CD4-positive, alpha-beta T cell treated with Interleukin-15 for 4 hours (primary cell): ENCODE measurements at places on chromosomes 7 and 10.
A peak's percentile ranks its signal among the peaks of the same experiment; 100 is the strongest.

- no peak for DNase-seq
Observed at GRCh38 chr7:100865938-100866728, 1.1 kb upstream of the TRIP6 start.

- DNase-seq, result no peak
Observed at GRCh38 chr7:118352867-118353453, 128.5 kb downstream of the ANKRD7 start.

- no peak for DNase-seq
Observed at GRCh38 chr7:16657656-16658279, 11.8 kb downstream of the BZW2 start.

DNA sequence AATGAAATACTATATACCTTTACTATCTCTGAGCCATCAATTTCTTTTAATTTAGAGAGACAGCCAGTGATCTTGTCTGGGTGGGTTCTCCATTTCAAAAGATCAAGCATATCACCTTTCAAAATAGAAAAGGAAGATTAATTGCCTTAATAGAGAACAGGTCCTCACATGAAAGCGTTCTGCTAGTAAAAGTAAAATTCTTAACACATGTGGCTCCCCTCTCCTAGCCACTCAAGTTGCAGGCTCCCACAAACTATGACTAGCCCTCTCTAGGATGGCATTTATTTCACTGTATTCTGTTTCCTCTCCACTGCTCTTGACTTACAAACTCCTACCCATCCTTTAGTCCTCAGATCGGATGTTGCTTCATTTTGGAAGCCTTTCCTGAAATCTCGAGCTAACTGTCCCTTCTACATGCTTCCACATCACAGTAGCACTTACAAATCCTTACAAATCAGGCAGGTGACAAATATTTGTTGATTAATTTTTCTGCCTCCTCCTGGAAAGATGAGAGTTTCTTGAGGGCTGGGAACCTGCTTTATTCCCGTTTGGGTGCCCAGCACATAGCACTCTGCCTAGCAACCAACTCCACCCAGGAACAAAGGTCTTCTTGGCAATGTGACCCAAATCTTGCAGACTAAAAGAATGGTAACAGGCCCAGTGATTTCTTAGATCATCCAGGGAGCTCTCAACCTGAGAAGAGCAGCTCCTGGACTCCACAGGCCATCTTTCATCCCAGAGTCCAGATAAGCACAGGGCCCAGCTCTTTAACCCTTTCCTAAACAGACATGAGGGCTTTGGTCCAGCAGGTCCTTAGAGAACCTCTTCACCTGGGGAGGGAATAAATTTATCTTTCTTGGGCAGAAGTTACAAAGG, 310.4 kb upstream of the IMMP2L start:
- DNase-seq, result no peak

DNA sequence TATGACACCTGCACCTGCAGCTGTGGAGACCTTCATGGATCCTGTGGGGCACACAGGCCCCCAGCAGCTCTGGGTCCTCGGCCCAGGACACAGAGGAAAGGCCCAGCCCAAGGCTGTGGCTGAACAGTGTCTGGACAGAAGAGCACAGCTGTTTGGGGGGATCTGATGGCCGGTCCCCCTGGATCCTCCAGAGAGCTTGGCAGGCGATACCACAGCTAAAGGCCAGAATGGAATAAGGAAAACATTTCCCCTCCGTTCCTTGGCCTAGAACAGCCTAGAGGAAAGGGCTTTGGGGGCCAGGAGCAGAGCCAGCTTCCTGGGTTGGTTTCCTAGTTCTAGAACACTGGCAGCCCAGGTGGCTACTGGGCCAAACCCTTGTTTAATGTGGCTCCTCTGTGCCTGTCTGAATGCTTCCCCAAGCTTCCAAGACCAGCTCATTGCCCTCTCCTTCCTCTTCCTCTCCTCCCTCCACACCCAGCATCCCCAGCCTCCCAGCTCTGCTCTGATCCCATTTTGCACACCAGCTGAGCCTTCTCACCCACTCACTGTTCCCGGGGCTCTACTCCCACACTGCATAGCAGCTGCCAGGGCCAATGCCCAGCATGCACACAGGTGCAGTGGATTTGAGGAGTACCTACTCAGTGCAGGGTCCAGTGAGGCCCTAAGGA, 46.9 kb downstream of the GPAM start:
- DNase-seq, result no peak

GRCh38 chr7:71286336-71286735, 154.4 kb downstream of the GALNT17 start:
- no peak for DNase-seq

DNA sequence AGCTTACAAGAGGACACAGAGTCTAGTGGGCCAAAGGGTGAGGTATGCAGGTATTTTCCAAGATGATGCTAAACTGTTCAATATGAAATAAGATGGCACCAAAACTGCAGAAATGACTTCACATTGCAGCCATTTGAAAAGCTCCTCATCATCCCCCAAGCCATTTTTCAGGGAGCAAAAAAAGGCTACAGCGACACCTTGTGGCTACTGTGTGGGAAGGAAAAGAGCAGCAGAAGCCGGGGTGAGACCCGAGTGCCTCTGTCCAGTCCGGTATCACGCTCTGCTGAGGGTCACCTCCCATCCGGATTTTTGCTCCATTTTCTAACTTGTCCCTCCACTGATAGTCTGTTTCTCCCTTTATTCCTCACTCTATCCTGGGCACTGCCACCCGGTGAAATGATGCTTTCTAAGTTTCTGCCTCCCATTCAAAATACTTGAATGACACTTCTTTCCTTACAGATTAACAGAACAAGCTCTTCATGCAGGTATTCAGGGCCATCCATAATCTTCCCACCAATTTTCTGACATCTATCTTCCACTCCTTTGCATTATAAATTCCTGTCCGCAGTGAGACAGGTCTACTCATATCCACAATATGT, 220.2 kb downstream of the DGKI start:
- peak; percentile 23 for DNase-seq

DNA sequence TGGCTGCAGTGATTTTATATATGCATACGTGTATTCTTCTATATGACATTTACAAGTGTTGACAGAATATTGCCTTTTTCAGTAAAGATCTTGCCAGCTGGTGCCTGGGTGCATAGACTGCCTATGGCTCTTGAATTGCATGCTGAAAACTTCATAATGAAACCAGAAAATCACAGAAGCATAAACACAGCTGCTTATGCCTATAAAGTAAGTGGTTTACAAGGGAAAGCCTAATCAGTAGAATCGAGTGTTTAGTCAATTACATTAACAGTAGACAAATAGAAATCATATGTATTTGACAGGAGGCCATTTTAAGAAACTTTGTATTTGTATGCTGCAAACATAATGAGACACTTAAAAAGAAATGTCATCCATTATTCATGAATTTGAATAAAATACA, 82.5 kb downstream of the TMEM168 start:
- no peak for DNase-seq

GRCh38 chr7:39536951-39537350, 29.3 kb upstream of the YAE1 start:
- no peak for DNase-seq

GRCh38 chr7:32586291-32587221, 91.3 kb downstream of the AVL9 start:
- DNase-seq, result no peak
